ENCODE measurements at places on chromosomes 3 and 15.

DNA sequence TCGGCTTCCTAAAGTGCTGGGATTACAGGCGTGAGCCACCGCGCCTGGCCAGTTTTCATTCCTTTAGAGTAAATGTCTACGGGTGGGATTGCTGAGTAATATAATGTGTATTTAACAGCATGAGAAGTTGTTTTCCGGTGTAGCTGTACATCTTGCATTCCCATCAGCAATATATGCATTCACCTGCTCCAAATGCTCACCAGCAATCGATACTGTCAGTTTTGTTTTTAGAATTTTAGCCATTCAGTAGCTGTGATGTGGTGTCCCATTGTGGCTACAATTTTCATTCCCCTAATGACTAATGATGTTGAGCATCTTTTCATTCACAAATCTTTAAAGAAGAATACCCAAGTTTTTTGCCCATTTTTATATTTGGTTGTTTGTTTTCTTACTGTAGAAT is 134.8 kb upstream of the RGMA start:
- no peak for DNase-seq

- DNase-seq: no peak
Observed at GRCh38 chr15:96207377-96208006, 123.0 kb upstream of the NR2F2 start.

DNA sequence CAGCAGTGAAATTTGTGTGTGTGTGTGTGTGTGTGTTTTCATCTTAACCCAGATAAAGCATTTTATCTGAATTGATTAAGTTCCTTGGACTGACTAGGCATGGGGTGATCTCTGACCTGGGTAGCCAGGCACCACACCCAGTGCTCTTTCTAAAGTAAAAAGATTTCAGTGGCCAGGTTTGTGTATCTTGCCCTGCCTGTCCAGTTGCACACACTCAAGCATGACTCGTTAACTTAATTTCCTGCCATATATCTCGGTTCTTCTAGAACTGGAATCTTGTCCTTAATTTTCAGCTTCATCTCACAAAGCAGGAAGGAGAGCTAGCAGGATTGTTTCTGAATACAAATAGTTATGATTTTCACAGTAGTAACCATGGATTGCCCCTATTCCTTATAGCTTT is 17.0 kb downstream of the TM4SF18 start:
- DNase-seq: no peak

GRCh38 chr15:91926908-91927270 is 73.4 kb downstream of the SLCO3A1 start:
- peak; percentile 42 for DNase-seq

DNA sequence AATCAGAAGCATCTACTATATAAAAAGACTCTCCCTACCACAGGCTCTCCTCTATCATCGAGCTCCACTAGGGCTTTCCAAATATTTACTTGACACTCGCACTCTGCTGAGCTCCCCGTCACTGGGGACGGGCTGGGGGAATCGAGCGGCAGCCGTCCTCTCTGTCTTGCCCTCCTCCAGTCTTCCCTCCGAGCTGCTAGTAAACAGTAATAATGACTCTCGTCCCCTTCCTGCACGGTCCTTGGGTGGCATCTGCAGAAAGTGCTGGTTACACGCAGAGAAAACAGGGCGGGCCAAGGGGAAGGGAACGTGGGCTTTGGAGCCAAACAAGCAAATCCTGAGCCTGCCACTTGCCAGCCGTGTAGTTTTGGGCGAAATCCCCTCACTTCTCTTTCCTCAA is 96.6 kb downstream of the LRIG1 start:
- DNase-seq: no peak

DNA sequence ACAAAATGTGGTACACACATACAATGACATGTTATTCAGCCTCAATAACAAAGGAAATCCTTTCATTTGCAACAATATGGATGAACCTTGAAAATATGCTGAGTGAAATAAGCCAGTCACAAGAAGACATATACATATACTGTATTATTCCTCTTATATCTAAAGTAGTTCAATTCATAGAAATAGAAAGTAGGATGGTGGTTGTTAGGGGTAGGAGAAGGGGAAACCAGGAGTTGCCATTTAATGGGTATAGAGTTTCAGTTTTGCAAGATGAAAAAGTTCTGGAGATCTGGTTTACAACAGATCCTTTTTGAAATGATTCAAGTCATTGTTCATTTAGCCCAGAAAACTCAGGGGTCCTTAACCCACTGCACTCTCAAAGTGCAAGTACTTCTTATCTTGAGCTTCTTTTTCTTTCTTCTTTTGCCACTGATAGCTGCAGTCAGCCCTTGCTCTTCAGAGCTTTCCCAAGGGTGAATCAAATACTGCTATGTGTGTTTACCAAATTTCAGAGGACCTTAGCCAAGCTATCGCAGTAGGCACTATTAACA is 208.0 kb upstream of the EOMES start:
- no peak for DNase-seq

DNA sequence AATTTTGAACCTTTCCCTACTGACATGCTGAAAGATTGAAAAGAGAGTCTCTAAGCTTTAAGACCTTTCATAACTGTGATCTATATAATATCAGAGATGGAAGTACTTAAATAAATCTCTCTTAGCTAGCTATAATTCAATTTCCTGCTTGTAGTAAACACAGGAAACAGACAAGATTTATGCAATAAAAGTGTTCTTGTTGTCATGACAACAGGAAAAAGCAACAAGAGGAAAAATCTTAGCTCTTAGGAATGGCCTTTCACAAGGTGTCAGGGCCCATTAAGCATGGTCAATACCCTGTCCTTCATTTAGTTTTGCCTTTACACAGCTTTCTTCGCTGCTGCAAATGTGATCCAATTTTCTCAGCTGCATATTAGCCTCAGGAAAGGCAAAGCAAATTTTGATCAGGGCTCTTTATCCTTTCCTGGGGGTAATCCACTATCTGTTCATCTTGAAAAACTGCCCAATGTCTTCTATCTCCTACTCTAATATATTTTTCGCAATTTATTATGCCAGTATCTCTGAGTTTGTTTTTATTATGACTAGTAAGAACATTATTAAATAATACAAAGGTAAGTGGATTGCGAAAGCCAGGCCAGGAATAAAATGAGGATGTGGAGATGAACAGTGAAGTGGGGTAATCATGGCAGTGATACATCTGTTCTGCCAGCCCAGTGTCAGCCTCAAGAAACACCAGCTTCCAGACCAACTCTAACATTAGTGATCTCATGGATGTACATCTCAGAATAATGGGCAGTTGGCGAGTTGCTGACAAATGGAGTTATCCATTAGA is 28.7 kb downstream of the SIDT1 start:
- no peak for DNase-seq

Data from NCI-H345 (cell line).